ENCODE measurements at places on chromosomes 2 and 18.

- no peak for DNase-seq
Measured at GRCh38 chr2:62657783-62658182, 47.7 kb upstream of the EHBP1 start.

DNA sequence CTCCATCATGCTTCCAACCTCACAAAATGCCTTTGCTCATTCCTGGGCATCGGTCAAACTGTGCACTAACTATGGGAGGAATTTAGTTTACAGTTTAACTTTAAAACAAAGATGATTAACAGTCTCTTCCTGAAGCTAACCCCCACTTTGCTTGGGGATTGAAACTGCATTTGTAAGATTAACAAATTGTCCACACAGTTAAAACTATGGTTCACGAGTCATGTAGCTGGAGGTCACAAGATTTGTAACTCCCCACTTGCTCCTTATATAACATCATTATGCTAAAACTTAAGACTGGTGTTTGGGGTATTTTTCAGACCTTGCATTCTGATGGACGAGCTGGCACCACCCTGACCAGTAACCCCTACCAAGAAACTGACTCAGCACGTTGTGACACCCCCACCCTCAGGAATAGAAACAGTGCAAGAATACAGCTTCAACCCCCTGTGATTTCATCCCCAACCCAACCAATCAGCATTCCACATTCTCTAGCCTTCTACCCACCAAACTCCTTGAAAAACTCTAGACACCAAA is 252.3 kb downstream of the MBD5 start:
- DNase-seq = no peak

- DNase-seq = no peak
Measured at GRCh38 chr2:6920743-6921064, 3.5 kb downstream of the RNF144A start.

DNA sequence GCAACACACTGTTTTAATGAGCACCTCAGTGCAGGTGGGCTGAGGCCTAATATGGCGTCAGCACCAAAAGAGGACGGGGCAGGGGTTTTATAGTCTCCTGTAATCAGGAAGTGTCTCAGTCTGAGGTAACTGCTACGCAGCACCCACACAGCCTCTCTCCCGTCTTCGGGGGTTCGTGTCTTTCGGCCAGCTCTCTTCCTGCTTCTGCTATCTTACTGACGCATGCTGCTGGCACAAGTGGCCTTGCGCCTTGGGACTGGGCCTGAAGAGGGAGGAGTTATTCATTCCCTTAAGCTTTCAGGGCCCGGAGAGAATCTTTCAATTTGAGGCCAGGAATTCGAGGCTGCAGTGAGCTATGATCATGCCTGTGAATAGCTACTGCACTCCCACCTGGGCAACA is 14.5 kb upstream of the PAPOLG start:
- no peak for DNase-seq

DNA sequence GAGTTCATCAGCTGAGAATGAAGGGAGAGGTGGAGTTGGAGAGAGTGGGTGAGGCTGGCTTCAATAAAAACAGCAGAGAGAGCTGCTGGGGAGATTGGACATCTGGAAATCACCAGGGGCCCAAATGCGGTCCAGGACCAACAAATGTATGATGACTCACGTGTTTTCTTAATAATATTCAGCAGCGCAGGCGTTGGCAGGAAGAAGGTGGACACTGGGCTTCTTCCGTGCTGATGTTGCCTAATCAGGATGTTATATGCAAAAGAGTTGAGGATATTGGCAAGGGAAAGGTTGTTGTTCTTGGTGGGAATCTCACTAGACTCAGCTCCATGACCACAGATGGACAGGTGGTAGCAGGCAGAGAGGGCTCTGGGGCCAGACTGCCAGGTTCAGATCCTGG is 12.8 kb upstream of the PLA2R1 start:
- DNase-seq = no peak

DNA sequence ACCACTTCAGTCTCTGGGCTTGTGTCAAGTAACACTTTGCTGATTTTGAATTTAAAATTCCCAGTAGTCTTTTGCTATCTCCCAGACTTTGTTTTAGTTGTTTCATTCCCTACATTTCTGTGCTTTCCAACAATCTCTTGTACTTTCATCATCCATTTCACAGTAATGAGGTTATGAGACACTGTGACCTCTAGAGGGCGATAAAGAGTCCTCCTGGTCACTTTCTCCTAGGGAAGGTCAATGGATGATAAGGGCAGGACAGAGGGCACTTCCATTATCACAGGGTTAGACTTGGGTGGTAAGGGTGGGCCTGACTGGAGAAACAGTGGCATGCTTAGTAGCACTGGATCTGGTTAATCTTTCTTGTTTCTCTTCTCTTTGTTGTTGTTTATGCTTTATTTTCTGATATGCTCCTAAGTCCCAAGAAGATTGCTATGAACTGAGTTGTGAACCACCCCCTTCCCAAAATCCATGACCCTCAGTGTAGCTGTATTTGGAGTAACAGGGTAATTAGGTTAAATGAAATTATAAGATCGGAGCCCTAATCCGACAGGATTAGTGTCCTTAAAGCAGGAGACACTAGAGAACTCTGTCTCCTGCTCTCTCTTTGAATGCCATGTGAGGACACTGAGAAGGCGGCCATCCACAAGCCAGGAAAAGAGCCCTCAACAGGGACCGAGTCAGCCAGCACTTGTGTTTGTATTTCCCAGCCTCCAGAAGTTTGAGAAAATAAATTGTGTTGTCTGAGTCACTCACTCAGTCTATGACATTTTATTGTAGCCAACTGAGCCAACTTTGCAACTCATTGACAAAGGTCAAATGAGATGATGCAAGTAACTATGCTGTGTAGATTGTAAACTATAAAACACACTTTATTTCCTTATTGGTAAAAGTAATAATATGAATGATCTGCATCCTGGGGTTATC is 779.2 kb downstream of the CNTNAP5 start:
- DNase-seq = no peak

DNA sequence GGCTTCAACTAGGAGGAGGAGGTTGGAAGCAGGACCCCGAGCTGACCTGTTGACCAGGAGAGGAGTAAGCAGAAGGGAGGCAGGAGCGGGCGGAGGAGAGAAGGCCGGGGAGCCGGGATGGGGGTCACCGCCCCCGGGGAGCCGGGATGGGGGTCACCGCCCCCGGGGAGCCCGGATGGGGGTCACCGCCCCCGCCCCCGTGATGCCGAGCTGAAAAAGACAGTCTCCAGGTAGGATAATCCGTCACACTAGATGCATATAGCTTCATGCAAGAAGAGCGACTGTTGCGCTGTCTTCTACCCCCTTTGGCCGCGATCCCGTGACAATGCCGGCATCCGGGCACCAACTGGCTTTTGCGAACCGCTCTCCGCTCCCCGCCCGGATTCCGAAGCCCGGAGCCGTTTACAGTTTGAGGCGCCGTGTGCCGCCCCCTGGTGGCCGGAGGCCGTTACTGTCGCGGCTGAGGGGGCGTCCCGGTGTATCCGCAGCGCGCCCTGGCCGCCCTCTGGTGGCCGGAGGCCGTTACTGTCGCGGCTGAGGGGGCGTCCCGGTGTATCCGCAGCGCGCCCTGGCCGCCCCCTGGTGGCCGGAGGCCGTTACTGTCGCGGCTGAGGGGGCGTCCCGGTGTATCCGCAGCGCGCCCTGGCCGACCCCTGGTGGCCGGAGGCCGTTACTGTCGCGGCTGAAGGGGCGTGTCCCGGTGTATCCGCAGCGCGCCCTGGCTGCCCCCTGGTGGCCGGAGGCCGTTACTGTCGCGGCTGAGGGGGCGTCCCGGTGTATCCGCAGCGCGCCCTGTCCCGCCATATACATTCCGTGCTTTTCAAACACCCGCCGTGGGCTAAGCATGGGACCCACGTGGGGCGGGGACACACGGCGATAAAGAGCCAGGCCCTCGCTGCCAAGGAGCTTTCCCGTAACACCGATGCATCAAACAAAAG is 89.6 kb downstream of the ACTR3 start:
- DNase-seq = no peak

GRCh38 chr18:53971331-53971730 is 253.1 kb downstream of the MBD2 start:
- no peak for DNase-seq

- no peak for DNase-seq
Measured at GRCh38 chr2:232438951-232439757, 16.8 kb upstream of the ALPI start.

DNA sequence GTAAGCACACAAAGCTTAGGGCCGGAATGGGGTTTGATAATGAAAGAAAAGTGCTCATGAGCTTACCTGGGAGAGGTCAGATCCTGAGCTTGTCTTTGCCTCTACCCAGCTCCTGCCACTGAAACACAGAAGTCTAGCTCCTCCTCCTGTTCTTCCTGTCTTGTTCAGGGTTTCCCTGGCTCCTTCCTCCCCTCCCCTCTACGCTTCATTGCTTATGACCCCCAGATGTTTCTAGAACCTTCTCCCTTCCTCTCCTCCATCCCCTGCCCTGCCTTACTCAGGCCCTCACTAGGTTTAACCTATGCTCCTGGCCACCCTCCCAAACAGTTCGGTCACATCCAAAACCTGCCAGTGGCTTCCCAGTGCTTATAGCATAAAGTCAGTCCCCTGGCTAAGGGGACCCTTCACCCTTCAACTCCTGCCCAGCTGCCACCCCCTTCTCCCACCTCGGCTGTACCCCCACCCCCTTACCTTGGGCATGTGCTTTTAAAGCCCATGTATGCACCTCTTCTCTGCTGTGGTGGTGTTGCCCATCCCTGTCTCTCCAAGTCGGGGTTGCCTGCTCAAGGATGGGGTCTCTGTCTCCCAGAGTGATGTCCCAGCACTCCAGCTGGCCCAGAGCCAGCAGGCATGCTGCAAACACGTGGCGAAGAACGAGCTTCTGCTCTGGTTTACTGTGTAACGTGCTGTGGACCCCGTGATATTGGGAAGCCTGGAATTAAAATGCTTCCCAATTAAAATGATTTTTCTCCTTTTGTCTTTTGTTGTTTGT is 233.6 kb downstream of the TPGS2 start:
- DNase-seq = no peak

DNA sequence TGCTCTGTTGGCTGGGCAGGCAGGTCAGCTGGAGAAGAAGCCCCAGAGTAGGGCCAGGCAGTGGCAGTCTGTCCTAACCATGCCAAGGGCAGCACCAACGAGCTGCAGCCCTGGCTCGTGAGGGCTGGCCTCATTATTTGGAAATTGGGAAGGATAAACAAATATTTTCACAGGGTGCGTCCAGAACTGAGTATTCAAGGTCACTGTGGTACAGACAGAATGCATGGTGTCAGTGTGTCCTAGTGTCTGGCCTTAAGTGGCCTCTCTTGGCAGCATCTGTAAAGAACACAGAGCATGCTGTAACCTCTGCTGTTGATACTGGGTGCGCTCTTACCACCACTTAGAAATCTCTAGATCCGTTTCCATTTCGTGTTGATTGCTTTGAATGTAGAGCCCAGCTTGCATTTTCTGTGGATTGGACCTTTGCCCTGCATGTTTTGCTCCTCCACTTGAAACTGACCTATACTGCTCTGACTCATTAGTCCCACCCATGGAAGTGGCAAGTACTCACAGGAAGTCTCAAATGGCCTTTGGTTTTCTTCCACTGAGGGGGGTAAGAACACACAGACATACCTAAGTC is 88.2 kb downstream of the GREB1L start:
- DNase-seq = no peak

- DNase-seq = peak; percentile 55
Measured at GRCh38 chr2:175282300-175282699, 100.8 kb upstream of the ATP5MC3 start.

GRCh38 chr2:121355488-121355887 is 70.5 kb upstream of the TFCP2L1 start:
- DNase-seq = no peak

- DNase-seq = no peak
Measured at GRCh38 chr2:10071595-10071994, 8.6 kb downstream of the CYS1 start.

DNA sequence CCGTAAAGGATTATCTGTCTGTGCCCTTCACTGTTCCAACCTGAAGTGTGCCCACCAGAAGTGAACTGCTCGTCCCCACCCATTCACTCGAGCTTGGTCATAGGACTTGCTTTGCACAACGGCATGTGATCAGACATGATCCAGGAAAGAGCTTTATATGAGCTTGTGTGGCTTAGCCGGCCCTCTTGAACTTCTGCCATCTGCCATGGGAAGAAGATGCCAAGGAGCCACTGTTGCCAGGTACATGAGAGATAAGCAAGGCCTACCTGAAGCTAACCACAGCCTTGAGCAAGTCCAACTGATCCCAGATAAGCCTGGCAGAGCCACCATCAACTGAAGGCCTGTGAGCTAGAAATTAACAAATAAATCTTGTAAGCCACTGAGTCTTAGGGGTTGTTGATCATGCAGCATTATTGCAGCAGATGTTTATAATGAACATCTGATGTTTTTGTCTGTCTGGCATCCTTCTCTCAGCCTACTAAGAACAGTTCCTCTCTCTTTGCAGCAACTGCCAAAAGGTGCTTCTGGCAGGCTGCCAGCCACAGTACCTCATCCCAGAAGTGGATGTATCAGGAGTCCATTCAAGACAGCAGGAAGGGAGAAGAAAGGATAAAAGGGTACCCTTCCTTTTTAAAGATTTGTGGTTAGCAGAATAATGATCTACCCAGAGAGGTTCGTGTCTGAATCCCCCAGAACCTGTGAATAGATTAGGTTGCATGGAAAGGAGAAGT is 16.8 kb downstream of the DBI start:
- DNase-seq = peak; percentile 94

DNA sequence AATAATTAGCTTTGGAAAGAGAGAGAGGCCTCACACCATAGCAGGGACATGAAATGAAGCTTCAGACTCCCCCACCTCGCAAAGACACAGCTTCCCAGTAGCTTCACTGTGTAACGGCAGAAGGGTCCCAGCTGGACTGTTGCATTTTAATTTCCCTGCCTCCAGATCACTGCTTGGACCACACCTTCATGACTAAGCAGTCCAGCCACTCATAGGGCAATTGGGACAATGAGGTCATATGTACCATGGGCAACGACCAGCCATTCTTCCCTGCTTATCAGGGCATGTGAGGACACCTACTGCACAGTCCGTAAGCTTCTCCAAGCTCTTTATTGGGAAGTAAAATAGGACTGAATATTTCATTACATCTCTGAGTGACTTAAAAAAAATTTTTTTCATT is 183.0 kb downstream of the MREG start:
- no peak for DNase-seq
